ENCODE measurements at places on chromosomes 6 and 20.

DNA sequence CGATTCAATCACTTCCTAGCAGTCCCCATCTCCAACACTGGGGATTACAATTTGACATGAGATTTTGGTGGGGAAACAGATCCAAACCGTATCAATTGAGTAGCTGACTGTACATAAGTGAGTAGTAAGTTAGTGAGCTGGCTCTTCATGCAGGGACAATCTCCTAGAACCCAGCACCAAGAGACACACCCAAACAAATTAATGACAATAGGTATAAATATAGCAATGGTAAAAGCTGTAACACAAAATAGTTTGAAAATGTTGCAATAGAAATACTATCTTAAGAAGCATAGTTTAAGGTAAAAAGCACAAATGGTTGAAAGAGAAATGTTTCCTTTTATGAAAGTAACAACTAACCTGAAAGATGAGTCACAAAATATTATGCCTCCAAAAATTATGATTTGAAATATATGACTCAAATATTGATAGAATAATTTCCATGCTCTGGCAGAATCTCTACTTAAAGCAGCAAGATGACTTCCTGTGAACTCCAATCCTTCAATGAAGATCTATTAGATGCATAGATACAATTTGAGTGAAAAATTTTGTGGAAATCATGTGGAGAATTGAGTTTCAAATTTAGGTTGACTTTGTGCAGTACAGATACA lies 5.4 kb upstream of the SIRPB1 start:
- no peak for DNase-seq

GRCh38 chr6:132690678-132691077 lies 23.2 kb downstream of the VNN1 start:
- DNase-seq, result no peak

DNA sequence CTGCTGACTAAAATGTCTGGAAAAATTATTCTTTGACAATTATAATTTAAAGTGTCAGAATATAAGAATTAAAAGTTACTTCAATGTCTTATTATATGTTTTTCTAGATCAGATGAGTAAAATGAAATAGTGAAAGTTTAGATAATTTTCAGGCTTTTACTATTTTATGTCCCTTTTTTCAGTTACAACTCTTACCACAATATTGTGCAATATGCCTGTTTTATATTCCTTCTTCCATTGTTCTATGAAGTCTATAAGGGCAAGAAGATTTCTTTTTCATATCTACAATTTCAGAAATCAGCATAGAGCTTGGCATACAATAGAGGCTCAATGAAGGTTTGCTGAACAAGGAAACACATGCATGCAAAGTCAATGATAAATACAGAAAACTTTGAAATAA lies 401.2 kb upstream of the HTR1E start:
- no peak for DNase-seq

GRCh38 chr6:151219192-151219591 lies 20.6 kb upstream of the AKAP12 start:
- DNase-seq, result no peak

DNA sequence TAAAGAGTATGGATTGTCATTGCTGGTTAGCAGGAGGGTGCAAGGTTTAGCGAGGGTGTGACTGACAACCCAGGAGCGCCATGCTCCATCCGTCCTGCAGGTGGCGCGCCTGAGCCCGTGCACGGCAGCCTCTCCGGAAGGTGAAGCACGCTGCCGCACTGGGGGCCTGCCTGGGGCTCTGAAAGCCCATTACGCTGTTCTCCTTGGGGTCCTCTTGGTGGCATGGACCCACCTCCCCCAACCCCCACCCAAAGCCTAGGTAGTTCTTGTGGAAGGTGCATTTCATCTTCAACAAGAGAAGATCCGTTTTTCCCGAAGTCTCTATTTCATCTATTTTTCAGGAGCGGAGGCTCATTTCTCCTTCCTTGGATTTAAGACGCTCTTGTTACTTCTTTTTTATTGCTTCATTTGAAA lies 197.4 kb upstream of the KCNG1 start:
- DNase-seq, result peak; percentile 74

GRCh38 chr20:59246691-59247400 lies 53.6 kb upstream of the EDN3 start:
- no peak for DNase-seq

GRCh38 chr6:54366667-54367327 lies 58.6 kb downstream of the TINAG start:
- DNase-seq, result no peak

DNA sequence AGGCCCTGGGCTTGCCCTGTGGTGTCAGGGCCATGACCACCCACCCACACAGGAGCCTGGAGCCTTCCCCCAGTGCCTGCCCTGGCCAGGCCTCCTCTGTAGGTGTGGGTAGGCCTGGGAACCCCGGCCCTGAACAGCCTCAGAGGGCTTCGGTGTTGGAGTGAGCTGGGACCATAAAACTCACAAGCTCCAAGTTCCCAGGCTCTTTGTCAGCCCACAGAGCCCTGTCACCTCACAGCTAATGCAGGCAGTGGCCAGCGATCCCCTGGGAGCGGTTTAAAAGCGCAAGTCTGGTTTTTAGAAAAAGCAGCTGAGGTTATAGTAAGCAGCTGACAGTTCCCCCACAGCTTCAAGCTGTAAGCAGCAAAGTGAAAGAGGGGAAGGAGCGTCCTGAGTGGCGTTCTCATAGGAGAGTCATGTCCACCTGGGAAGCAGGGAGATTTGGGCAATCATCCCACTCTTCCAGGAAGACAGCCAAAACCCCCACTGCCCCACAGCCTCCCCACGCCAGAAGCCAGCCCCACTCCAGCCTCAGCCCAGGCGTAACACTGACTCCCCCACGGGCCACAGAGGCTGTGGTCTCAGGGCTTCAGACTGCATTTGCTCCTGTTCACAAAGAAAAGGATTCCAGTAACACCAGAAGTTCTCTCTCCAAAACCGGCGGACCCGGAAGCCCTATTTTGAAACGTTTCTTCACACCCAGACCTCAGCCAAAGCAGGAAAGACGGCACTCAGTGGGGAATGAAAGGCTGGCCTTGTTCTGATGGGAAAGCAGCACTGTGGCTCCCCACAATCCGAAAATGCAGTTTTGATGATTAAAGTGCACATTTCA lies 34.3 kb upstream of the FOXC1 start:
- DNase-seq, result no peak

DNA sequence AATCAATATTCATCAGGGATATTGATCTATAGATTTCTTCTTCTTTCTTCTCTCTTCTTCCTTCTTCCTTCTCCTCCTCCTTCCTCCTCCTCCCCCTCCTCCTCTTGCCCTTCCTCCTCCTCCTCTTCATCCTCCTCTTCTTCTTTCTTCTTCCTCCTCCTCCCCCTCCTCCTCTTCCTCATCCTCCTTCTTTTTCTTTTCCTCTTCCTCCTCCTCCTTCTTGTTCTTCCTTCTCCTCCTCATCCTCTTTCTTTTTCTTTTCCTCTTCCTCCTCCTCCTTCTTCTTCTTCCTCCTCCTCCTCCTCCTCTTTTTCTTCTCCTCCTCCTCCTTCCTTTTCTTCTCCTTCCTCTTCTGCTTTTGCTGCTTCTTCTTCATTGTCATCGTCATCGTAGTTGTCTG lies 52.4 kb upstream of the SERINC1 start:
- DNase-seq, result no peak

GRCh38 chr6:20751293-20751935 lies 217.2 kb downstream of the CDKAL1 start:
- no peak for DNase-seq

DNA sequence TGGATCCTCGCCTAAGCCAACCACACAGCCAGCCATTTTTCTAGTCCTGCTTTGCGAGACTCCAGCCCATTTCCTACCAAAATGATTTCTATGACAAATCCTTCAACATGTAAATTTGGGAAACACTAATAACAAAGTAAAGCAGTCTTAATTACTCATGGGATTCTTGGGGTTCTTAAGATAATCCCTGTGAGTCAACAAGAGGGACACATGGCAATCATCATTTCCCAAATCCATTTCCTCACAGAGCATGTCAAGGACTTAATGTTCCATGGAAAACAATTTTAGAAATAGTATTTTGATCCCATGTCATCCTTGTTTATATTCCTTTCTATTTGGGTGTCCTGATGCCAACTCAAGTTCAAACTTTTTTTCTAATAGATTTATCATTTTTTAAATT lies 322.7 kb upstream of the NOX3 start:
- no peak for DNase-seq

GRCh38 chr6:133715270-133715669 lies 173.6 kb upstream of the TCF21 start:
- DNase-seq, result no peak

GRCh38 chr6:120614723-120615122 lies 719.6 kb downstream of the TBC1D32 start:
- DNase-seq, result no peak

GRCh38 chr6:139883776-139884175 lies 509.3 kb upstream of the CITED2 start:
- no peak for DNase-seq

GRCh38 chr20:23407781-23408464 lies 13.4 kb downstream of the NAPB start:
- DNase-seq, result peak; percentile 33

DNA sequence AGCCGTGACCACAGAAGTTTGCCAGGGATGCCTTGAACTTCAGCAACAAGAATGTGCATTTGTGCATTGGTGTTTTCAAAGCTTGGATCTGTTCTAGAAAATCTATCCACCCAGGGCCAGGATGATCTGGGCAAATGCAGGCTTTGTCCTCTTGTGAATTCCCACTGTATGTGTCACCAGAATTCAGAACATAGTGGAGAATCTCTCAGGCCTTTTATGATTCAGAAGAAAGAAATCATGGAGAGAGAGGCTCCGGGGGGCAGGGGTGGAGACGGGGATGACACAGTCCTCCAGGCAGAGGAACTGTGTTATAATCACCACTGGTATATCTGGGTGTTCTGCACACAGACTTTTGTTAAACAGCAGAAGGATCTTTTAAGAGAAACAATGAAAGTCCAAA lies 304.1 kb downstream of the CDH4 start:
- DNase-seq, result no peak

- no peak for DNase-seq
These were observed 36.9 kb upstream of the CCDC28A start for GRCh38 chr6:138736640-138737039.

- DNase-seq, result no peak
These were observed 186.4 kb upstream of the DEFB112 start for GRCh38 chr6:50236164-50236563.

DNA sequence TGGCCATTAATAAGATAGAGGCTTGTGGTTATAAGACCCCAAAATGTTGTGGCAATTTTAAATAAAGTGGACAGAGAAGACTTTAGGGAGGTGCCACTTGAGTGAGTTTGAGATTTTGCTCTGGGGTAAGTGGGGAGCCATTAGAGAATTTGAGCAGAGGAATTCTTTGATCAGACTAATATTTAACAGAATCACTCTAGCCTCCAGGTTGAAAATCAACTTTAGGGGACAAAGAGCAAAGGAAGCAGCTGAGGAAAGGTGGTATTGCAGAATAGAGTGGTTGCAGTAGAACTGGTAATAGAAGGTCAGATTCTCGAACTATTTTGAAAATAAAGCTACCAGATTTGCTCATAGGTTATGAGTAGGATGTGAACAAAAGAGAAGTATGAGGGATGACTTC lies 50.7 kb upstream of the RNF146 start:
- DNase-seq, result no peak

GRCh38 chr20:61887596-61888093 lies 178.0 kb downstream of the TAF4 start:
- DNase-seq, result no peak

- no peak for DNase-seq
These were observed 178.7 kb upstream of the CDH4 start for GRCh38 chr20:61073376-61073775.

Data from activated CD4-positive, alpha-beta memory T cell treated with anti-CD3 and anti-CD28 coated beads for 36 hours (primary cell).